ENCODE measurements at places on chromosomes 12 and 14.

DNA sequence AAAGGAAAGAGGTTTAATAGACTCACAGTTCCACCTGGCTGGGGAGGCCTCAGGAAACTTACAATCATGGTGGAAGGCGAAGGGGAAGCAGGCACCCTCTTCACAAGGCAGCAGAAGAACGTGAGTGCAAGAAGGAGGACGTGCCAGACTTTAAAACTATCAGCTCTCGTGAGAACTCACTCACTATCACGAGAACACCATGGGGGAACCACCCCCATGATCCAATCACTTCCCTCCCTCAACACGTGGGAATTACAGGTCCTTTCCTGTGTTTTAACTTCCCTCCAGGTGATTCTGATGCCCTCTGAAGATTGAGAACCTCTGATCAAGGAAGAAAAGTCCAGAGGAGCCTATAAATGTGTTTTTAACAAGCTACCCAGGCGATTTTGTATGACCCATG is 358.7 kb downstream of the MED13L start:
- H3K4me3 ChIP-seq = no peak overlapping the region
- DNase-seq = no peak
- H3K27me3 ChIP-seq = peaks cover 33% of the 10 kb centered on the region
- no peaks in the 10 kb centered on the region for H3K4me1 ChIP-seq

DNA sequence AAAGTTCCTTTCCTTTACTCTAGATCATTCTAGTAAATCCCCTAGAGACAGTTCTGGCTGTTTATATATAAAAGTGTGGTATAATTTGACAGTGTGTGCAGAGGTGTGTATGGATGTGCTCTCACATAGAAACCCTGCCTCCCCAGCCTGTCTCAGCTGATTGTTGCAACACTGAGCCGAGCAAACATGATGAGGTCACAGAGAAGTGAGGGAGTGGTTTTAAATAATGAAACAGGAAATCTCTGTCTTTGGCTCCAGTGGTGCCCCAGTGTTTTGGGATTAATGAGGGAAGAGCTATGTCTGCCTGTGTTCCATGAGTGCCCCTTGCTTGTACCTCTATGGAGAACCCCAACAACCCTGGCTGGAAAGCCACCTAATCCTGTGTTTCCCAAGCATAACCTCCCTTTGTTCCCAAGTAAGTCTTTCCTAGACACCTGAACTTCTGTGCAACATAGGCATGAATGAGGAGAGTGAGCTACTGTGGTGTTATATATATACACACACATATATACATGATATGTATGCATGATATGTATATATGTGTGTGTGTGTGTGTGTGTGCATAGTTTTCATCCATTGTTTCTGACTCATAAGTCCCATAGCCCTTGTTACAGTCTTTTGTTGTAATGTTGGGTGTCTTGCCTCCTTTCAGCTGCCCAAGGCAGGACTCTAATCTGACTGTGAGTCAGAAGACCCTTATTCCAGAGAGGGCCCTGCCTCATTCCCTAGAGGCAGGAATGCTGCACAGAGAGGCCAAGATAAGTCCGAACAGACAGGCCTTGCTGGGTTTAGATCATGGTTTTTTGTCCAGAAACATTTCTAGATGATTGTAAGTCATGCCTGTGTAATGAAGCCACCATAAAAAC is 18.0 kb downstream of the TRAF3 start:
- H3K4me1 ChIP-seq = peaks cover 78% of the 10 kb centered on the region
- peak; percentile 76 for DNase-seq
- H3K27ac ChIP-seq = peak overlapping the region; percentile 65
- H3K36me3 ChIP-seq = peaks cover 53% of the 10 kb centered on the region
- H3K4me3 ChIP-seq = no peak overlapping the region

DNA sequence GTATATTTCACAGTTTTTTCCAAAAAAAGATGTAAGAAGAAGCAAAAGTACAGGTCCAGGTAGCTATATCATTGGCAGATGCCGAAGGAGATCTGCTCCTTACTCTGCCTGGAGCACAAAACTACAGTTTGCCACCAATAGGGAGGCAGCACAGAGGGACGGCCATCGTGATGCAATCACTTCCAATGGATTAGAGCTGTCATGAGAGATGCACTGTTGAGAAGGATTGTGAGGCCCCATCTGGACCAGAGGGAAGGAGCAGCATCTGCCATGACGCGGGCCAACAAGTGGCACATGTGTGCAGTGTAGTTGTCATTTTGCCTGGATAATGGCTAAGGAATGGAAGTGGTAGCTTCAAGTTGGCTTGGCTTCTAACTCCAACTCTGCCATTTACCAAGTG is 318.8 kb upstream of the FKBP4 start:
- no peak for DNase-seq
- no peak overlapping the region for H3K27ac ChIP-seq
- no peaks in the 10 kb centered on the region for H3K36me3 ChIP-seq
- H3K27me3 ChIP-seq = no peaks in the 10 kb centered on the region

GRCh38 chr12:76701690-76702089 is 62.2 kb upstream of the ZDHHC17 start:
- H3K36me3 ChIP-seq = no peaks in the 10 kb centered on the region
- H3K27ac ChIP-seq = no peak overlapping the region
- no peaks in the 10 kb centered on the region for H3K27me3 ChIP-seq
- DNase-seq = no peak
- H3K4me1 ChIP-seq = peaks cover 5% of the 10 kb centered on the region
- no peak overlapping the region for H3K4me3 ChIP-seq

GRCh38 chr12:124881123-124881522 is 17.5 kb upstream of the SCARB1 start:
- no peaks in the 10 kb centered on the region for H3K36me3 ChIP-seq
- peak; percentile 14 for DNase-seq
- no peak overlapping the region for H3K4me3 ChIP-seq
- peaks cover 9% of the 10 kb centered on the region for H3K4me1 ChIP-seq

GRCh38 chr12:49783917-49784676 is 42.7 kb downstream of the TMBIM6 start:
- H3K4me3 ChIP-seq = no peak overlapping the region
- H3K27ac ChIP-seq = no peak overlapping the region
- no peak for DNase-seq
- no peaks in the 10 kb centered on the region for H3K4me1 ChIP-seq
- H3K36me3 ChIP-seq = no peaks in the 10 kb centered on the region

GRCh38 chr12:402029-402389 is 565 bp downstream of the CCDC77 start:
- peaks cover 3% of the 10 kb centered on the region for H3K4me1 ChIP-seq
- peak; percentile 37 for DNase-seq
- H3K4me3 ChIP-seq = no peak overlapping the region
- no peaks in the 10 kb centered on the region for H3K36me3 ChIP-seq
- H3K27me3 ChIP-seq = no peaks in the 10 kb centered on the region
- H3K27ac ChIP-seq = no peak overlapping the region

GRCh38 chr14:34231626-34232025 is 230.4 kb downstream of the SPTSSA start:
- no peak for DNase-seq
- H3K27ac ChIP-seq = no peak overlapping the region
- peaks cover 4% of the 10 kb centered on the region for H3K27me3 ChIP-seq

DNA sequence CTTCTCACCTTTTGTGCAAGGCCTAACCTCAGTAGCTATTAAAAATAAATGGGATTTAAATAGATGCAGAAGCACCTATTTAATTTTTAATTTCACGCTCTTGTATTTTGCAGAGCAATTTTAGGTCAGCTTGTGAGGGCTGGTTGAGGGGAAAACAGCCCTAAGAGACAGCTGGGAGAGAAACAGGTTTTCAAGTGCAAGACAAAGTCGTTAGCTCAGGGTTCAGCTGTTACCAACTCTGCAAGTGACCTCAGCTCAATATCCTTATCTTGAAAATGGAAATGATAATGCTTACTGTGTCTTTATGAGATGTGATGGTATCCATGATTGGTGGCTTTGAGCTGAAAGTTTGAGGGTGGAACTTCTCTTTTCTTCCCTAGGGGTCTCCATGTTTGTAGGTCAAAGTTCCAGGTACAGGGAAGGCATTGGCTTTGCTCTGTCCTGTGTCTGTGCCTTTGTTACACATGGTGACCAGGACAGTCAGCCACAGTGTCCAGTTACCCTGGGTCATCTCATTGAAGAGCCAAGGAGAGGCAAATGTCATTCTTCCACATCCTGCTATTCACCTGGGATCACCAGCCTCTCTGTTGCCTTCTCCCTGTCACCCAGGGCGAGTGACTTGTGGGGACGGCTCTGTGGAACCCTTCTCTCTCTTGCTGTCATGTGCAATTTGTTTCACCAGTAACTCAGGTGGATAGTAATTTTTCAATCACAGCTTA is 100.3 kb downstream of the SAMD4A start:
- peaks cover 27% of the 10 kb centered on the region for H3K4me1 ChIP-seq
- DNase-seq = no peak
- no peak overlapping the region for H3K4me3 ChIP-seq
- peaks cover 6% of the 10 kb centered on the region for H3K27me3 ChIP-seq
- H3K27ac ChIP-seq = no peak overlapping the region

All from activated naive CD4-positive, alpha-beta T cell treated with anti-CD3 and anti-CD28 coated beads for 36 hours (primary cell).